ENCODE measurements at places on chromosomes 4 and X. TPM values are rescaled to one million over a fixed set of nuclear protein-coding genes. Genes with fewer than 3 reads are reported as not detected.

Gene ETDA
- not detected for total RNA-seq

Gene TMSB15C
- total RNA-seq: 0.19 TPM

Gene NOCT
- total RNA-seq: 28.6 TPM

Gene KDM6A
- 28.4 TPM for total RNA-seq

Gene ALAS2
- 1.1 TPM for total RNA-seq

Gene SATL1
- not detected for total RNA-seq

Gene INTU
- total RNA-seq: 4.6 TPM

Gene NXF2B
- not detected for total RNA-seq

Gene NLGN4X
- 8.4 TPM for total RNA-seq

Gene PORCN
- total RNA-seq: 7.8 TPM

Gene JAKMIP1
- total RNA-seq: 0.10 TPM

Gene LPAR4
- total RNA-seq: 0.26 TPM

Gene GUCY1A1
- total RNA-seq: 12.7 TPM

Gene MAGEA9B
- not detected for total RNA-seq

Gene TMEM47
- 24.5 TPM for total RNA-seq

Gene MTNR1A
- not detected for total RNA-seq
